A673 (cell line): ENCODE measurements at places on chromosomes 1 and 21. TPM values are rescaled to one million over a fixed set of nuclear protein-coding genes. Genes with fewer than 3 reads are reported as not detected.
A peak's percentile ranks its signal among the peaks of the same experiment; 100 is the strongest.

DNA sequence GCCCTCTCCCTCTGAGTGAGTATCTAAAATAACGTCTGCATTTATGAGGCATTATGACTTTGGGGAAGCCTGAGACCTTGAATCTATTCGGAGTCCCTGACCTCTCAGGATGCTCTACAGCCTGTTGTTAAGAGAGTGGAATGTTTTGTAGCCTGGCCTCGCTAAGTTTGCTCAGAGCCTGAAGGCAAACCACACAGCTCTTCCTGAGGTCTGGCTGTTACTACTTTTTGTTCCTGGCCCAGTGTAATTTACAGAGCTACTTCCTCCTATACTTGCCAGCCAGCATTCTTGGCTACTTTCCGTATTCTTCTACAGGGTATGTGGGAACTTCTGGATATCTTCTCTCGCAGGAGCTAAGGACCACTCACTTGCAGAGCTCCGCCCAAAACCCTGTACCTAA is 3.6 kb upstream of the ZMYM4 start:
- no peak for DNase-seq

Gene STYXL2
- total RNA-seq, result not detected in 2 replicates

Gene CNKSR1
- 1.6 and 1.8 TPM in 2 replicates for total RNA-seq

Gene PADI2
- 26.4 and 27.7 TPM in 2 replicates for total RNA-seq

GRCh38 chr1:179369751-179370341 is 4.1 kb downstream of the AXDND1 start:
- peak; percentile 83 for DNase-seq

Gene RAD54L
- 49.0 and 50.7 TPM in 2 replicates for total RNA-seq

DNA sequence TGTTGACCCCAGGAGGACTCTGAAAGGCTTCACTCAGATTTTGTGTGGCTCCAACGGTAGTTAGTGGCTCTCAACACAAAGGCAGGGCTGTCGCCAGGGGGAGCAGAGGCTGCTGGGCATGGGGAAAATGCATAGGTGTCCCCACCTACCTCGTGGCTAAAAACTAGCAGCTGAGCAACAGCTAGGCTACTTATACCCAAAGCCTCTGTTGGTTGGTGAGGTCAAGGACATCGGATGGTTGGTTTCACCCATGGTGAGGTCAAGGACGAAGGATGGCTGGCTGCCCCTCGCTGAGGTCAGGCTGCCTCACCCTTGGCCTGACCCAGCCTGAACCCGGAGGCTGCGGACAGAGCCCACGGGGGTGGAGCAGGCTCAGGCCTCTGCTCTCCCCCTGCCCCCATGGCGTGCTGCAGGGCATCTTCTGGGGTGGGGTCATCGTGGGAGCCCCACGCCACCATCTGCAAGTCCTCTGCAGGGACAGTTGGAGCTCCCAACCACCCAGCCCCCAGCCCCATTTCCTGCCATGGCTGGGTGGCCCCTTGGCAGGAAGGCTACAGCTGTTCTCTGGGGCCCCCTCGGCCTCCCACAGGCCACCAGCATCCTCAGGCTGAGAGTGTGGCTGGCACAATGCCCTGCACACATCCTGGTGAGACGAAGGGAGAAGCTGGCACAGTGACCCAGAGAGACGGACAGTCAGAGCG is 8.5 kb upstream of the GNB1 start:
- DNase-seq, result no peak

GRCh38 chr1:38062361-38063288 is 16.0 kb upstream of the POU3F1 start:
- peak; percentile 98 for DNase-seq

Gene S100A5
- not detected in 2 replicates for total RNA-seq

DNA sequence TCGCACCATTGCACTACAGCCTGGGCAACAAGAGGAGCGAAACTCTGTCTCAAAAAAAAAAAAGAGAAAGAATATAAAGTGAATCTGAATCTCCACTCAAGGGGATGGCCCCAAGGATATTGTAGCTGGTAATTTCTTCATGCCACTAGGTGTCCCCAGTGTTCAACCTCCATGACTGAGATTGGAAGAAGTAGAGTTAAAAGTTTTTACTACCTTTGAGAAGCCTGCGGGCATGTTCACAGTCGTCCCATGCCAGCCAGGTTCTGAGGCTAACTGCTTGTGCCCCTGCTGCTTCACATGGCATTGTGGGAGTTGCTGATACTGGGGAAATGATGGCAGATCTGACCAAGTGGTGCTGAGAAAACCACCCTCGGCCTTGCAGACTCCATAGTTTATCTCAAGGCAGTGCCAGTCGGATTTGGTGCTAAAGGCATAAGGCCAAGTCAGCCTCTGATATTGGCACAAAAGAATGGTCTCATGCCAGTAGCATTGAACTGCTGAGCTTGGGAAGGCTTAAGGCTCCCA is 10.8 kb upstream of the SHISA4 start:
- peak; percentile 72 for DNase-seq

DNA sequence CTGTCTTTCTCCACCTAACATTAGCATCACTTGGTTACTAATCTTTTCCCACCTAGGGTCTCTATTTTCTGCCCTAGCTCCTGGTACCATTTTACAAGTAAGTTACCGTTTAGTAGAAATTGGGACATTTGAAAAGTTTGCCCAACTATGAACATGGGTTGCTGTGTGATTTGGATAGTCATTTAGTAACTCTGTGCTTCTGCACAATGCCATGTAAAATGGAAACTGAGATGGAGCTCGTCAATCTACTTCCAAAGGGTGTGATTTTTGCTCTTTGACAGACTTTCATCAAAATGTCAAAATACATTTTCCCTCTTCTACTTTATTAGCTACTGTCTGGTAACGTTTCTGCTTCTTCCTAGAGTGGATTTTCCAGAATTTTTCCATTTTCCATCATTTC is 381.5 kb upstream of the B3GALT2 start:
- no peak for DNase-seq

GRCh38 chr1:48405400-48405799 is 66.6 kb downstream of the SPATA6 start:
- DNase-seq, result no peak

- DNase-seq, result peak; percentile 74
Measured at GRCh38 chr1:42957880-42958487, 684 bp downstream of the SLC2A1 start.

DNA sequence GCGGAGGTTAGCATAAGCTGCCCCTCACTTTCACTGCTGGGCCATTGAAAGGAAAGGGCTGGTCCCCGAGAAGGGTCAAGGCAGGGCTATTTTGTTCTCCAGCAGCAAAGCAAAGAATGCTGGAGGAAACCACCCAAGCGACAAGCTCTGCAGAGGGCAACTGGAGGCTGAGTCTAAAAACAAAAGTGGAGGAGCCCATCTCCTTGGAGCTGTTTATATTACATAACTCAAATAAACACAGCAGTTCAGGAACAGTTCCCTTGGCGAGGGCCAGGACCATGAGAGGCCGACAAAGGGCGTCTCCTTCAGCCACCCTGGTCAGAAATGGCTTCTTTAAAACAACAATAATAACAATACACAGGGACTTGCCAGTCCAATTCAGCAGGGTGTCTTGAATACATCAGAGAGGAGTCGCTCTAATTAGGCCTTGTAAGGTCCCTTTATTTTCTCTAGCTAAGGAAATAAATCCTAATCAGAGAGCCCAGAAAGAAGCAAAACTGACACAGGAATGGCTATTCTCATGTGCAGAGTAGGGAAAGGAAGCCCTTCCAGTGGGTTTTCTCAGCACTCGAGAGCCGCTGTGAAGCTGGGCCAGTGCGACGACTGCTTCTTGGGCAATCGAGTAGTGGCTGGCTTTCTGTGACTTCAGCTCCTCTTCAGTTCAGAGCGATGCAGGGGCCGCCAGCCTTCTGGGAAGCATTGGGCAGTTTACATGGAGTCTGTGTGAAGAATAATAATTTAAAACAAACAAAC is 57.0 kb upstream of the TARBP1 start:
- no peak for DNase-seq

Gene BARHL2
- total RNA-seq, result 110 and 120 TPM in 2 replicates

DNA sequence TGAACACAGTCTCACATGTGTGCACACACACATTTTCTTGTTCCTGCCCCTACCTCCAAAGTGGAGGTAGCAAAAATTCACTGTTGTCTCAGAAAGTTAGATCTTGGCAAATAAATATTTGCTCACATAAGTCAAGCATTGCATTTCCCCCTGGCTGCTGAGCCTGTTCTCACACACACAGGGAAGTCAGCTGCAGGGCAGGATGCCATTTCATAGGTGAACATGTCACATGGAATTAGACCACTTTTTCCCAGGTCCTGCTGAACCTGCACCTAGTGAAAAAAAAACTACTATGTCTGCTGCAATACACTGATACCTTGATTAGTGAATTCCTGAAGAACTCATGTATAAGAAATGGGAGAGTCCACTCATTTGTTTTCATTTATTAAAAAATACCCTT is 5.3 kb upstream of the CD55 start:
- DNase-seq, result no peak

DNA sequence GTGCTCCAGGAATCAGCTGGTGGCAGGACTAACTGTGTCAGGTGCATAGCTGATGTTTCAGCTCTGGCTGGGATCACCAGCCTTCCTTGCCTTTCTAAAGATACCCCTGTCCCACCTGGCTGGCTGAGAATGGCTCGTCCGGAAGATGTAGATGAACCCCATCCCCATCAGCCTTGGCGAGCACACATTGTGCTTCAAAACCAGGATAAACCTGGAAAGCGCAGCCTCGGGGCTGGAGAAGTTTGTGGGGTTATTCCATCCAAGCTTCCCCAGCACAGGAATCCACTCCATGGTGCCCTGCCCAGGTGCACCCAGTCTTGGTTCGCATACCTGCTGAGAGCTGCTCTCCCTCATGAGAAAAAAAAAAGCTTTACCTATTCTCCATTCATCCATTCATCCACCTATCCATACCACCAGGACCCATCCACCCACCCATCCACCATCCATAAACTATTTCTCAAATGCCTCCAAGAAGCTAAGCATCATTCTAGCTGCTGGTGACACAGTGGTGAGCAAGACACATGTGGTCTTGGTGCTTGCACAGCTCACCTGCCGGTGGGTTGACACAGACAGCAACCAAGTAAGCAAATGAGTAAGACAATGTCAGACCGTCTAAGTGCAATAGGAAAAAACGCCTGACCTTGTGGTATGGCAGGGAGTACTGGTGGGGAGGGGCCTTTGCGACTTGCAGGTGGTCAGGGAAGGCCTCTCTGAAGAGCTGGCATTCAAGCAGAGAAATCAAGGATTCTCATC is 94.0 kb downstream of the DMRTB1 start:
- no peak for DNase-seq

GRCh38 chr1:153799016-153799415 is 23.8 kb downstream of the SLC27A3 start:
- no peak for DNase-seq

Gene ATP1B1
- 20.2 and 23.7 TPM in 2 replicates for total RNA-seq

GRCh38 chr1:224368409-224368808 is 11.7 kb downstream of the CNIH4 start:
- DNase-seq, result no peak

DNA sequence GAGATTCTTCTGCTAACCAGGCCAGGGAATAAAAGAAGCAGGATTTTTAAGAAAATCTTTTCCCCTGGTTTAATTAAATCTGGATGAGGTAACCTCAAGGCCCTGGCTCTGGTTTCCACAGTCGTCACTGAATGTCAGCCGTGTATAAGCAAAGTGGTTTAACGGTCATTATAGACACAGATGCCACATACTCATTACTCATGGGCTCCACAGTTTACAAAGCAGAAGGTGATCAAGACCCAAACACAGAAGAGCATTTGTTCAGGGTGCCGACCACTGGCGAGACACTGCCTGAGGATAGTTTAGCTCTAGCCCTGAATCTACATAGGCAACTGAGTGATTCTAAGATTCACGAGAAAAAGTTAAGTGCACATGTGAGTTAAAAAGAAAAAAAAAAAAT is 27.8 kb upstream of the RAP1GAP start:
- DNase-seq, result no peak

- DNase-seq, result peak; percentile 68
Measured at GRCh38 chr1:232127190-232127589, 500.6 kb downstream of the DISC1 start.

Gene SUSD4
- not detected in 2 replicates for total RNA-seq

Gene SSX2IP
- 37.2 and 42.4 TPM in 2 replicates for total RNA-seq

Gene PEAR1
- 0.35 and 0.52 TPM in 2 replicates for total RNA-seq

DNA sequence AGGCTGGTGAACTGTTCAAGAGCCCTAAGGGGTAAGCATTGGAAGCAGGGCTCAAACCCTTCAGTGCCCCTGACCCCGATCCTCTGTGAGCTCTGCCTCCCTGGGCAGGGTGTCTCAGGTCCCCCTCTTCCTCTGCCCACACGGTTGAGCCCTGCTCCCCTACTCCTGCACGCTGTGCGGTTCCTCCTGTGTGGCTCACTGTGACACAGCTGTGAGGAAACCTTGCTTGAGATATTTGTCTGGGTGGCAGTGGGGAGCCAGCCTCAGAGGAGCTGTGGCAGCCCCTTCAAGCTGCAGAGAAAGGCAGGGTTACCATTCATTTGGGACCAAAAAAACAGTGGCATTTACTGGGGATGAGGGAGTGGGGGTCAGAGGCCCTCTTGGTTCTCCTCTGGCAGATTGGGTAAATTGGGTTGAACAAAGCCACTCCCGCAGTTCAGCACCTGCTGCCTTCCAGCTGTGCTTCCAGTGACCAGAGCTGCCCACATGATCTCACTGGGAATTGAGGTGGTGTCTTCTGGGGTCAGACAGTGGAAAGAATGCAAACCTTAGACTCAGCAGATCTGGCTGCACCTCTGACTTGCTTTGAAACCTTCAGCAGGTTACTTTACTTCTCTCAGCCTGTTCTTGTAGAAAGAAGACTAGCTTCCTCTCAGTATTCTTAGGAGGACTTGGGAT is 60.6 kb upstream of the CD1D start:
- DNase-seq, result no peak

GRCh38 chr1:101060992-101061391 is 35.4 kb upstream of the DPH5 start:
- no peak for DNase-seq

- DNase-seq, result no peak
Measured at GRCh38 chr1:164796916-164797315, 237.9 kb downstream of the PBX1 start.
